ENCODE measurements at places on chromosomes 4 and X. TPM values are rescaled to one million over a fixed set of nuclear protein-coding genes. Genes with fewer than 3 reads are reported as not detected.

DNA sequence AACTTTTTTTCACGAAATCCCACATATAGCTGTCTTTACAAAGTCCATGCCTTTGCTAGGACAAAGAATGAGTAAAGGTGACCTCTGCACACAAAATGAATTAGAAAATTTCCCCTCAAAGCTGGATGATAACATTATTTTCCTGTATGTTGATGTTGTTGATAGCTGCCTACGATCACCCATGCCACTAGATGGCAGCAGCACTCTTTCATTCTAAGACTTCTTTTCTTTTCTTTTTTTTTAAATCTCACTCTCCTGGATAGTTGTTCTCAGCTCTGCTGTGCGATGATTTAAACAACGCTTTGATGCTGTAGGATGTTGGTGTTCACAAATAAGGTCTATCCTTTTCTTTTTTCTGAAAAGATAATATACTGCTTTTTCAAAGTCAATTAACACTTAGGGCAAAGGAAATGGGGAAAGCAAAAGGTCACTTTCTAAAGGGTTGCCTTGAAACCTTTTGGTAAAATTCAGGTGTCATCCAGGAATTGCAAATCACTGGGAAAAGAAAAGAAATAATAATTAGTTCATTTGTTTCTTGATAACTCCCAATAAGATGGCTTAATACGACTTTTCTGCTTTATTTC is 266.8 kb downstream of the C4orf33 start:
- no peak overlapping the region for H3K4me3 ChIP-seq
- no peaks in the 10 kb centered on the region for H3K36me3 ChIP-seq
- H3K27ac ChIP-seq = no peak overlapping the region
- DNase-seq = peak; percentile 48

DNA sequence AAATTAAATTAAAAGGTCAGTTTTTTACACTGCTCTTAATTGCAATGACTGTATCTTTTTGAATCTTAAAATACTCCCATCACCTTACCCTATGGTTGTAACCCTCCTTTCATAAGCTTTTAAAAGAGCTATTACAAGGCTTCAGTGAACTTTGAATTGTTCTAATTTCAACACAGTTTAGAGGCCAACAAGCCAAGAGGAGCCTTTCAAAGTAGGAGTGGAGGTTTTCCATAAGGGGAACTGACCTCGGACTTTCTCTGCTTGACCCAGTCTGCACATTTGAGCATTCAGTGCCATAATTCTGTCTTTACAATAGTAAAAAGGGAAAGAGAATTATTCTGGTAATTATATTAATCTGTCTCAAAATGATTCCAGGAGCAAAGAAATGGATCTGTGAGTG is 98.9 kb downstream of the PARM1 start:
- no peak for DNase-seq
- H3K27me3 ChIP-seq = no peaks in the 10 kb centered on the region
- no peak overlapping the region for H3K27ac ChIP-seq
- H3K4me1 ChIP-seq = no peaks in the 10 kb centered on the region
- no peak overlapping the region for H3K4me3 ChIP-seq

DNA sequence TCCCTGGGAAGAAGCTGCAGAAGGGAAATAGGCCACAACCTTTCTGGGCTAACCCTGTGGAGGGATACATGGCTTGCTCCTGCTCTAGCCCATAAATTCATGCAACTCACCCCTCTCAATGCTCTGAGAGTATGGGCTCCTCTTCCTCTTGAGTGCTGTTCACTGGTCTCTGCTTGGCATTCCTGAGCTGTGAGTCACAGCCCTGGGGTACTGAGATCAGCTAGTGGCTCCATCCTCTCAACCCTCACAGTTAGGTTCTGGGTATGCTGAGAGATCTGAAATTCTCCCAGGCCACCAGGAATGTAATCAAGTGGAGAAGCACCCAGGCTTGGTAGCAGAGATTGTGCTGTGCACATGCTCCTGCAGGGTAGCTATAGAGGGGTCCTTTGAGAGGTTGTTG is 60.6 kb upstream of the SPANXN2 start:
- H3K27me3 ChIP-seq = no peaks in the 10 kb centered on the region
- H3K27ac ChIP-seq = no peak overlapping the region
- no peak overlapping the region for H3K4me3 ChIP-seq
- DNase-seq = no peak
- no peaks in the 10 kb centered on the region for H3K36me3 ChIP-seq

DNA sequence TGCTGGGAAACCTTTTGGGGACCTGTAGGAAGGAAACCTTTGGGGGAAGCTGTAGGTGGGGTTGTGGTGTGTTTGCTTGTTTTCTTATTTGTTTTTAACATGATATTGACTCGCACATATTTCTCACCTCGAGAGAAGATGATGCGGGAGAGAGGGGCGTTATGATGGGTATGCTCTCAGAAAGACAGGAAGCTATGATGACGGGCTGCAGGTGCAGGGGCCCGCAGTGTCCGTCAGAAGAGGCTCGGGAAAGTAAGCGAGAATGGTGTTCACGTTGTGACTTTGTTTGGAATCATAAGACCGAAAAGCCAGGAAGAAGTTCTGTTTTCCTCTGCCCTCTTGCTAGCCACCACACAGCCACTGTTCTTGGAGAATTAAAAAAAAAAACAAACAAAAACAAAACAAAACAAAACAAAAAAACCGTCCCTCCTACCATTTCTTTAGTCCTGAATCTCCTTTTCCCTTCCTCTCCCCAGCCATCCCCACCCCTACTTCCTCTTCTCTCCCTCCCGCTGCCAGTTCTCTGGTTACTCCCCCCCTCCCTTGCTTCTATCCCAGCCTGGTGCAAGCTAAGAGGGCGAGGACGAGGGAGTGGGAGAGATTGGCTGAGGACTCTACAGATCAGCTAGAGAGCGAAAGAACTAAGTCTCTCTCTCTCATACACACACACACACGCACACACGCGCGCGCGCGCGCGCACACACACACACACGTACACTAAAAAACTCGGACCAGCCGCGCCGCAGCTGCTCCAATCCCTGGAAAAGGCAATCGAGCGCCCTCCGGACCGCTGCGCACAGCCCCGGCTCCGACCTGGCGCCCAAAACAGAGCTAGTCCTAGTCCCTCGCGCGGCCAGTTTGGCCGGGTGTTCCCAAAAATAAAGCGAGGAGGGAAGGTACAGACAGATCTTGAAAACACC is at the start of gene BMP3:
TSS of gene BMP3 (plus strand) at position 648 of the 920 bp plus-strand sequence. CDS start 577 bp downstream, outside the sequence.
- peak within 1 kb of the TSS; percentile 83 for H3K4me3 ChIP-seq
- no peaks in the 10 kb centered on the region for H3K36me3 ChIP-seq
- H3K27ac ChIP-seq = no peak within 1 kb of the TSS
- no peak for DNase-seq

DNA sequence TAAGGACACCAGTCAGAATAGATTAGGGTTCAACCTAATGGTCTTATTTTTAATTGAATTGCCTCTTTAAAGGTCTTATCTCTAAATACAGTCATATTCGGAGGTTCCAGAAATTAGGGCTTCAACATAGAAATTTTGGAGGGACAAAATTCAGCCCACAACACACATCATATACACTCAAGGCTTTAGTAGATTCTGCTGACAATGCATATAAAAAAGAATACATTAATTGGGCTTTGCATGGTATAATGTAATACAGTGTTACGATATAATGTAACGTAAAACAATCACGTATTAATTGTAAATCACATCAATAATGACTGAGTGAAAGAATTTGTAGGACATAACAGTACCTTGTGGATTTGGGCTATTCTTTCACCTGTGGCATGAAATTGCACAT is 787.8 kb downstream of the STIM2 start:
- no peaks in the 10 kb centered on the region for H3K4me1 ChIP-seq
- no peak overlapping the region for H3K4me3 ChIP-seq
- H3K36me3 ChIP-seq = no peaks in the 10 kb centered on the region
- H3K27ac ChIP-seq = no peak overlapping the region

GYG2 gene
- not detected for polyA plus RNA-seq

GPC3 gene
- polyA plus RNA-seq = not detected

GPR50 gene
- polyA plus RNA-seq = not detected

ARAP2 gene
- polyA plus RNA-seq = 34.7 TPM

GAGE12E gene
- not detected for polyA plus RNA-seq

PCDH11X gene
- not detected for polyA plus RNA-seq

Data from immature natural killer cell (primary cell).